Suppressor macrophage (primary cell): ENCODE measurements at places on chromosomes 13 and 19.

- DNase-seq, result no peak
These were observed 125.5 kb upstream of the TRPC4 start for GRCh38 chr13:37995092-37995491.

DNA sequence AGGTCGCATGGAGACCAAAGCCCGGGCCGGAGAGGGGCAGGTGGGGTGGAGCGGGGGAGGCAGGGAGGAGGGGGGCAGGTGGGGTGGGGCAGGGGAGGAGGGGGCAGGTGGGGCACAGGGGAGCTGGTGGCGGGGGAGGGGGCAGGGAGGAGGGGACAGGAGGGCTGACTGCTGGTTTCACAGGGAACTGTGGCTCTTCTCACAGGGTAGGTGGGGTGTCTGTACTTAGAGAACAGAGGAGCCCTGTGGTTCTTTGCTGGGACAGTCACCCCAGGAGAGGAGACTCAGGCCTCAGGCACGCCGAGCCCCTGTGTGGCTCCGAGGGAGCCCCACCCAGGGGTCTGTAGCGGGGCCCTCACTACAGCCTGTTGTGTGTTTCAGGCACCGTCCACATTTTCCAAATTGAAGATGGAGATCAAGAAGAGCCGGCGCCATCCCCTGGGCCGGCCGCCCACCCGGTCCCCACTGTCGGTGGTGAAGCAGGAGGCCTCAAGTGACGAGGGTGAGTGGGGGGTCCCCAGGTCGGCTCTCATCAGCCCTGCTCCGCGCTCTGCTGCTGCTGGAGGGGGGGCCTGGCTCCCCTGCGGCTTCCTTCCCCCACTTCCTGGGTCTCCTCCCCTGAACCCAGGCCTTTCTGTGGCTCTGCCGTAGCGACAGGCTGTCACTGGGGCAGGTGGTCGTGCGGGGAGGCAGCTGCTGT lies 162.7 kb downstream of the KDM4B start:
- DNase-seq, result no peak

DNA sequence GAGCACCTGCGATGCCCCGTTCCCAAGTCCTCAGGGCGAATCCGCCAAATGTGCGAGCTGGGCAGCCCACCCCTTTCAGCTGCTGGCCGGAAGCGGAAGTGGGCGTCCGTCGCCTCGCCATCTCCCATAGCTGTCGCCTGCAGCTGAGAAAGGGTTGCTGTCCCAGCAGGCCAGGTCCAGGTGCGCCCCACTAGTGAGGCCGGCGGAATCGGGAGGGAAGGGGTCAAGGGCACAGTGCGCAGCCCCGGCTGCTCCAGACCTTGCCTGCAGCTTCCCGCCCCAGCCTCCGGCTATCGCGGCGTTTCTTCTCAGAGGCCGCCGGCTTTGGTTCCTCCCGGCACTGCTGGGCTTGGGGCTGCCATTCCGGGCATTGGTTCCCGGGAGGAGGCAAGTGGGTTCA lies at the start of gene ZNF177:
TSS of gene ZNF177 (plus strand) at position 109 of the 400 bp plus-strand sequence. CDS start 15,299 bp downstream, outside the sequence.
- no peak for DNase-seq

- DNase-seq, result no peak
These were observed 79.3 kb downstream of the PTPRS start for GRCh38 chr19:5261156-5261890.

GRCh38 chr13:22801402-22802003 lies 379.3 kb upstream of the SGCG start:
- peak; percentile 3 for DNase-seq
